ENCODE measurements at places on chromosomes 16 and 17. TPM values are rescaled to one million over a fixed set of nuclear protein-coding genes. Genes with fewer than 3 reads are reported as not detected.

DNA sequence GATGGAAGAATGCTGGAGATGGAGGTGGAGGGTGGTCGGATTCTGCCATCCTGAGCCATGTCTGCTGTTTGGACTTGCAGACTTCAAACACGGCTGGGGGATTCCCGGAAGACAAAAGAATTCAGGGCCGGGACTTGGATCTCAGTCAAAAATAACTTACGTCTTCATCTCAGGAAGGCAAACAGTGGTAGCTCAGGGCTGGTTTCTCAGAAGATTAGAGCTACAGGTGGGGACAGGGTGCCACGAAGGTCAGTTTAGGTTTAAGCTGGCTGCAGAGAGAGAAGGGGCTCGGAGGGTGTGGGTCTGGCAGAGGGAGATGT lies 4.3 kb upstream of the RHBDL3 start:
- peaks cover 34% of the 10 kb centered on the region for H3K27me3 ChIP-seq
- no peaks in the 10 kb centered on the region for H3K36me3 ChIP-seq
- H3K27ac ChIP-seq = no peak overlapping the region
- no peak overlapping the region for H3K4me3 ChIP-seq
- peaks cover 21% of the 10 kb centered on the region for H3K4me1 ChIP-seq

- peaks cover 4% of the 10 kb centered on the region for H3K4me1 ChIP-seq
- DNase-seq = no peak
- H3K36me3 ChIP-seq = no peaks in the 10 kb centered on the region
- H3K27ac ChIP-seq = peak overlapping the region; percentile 28
- no peaks in the 10 kb centered on the region for H3K27me3 ChIP-seq
- H3K4me3 ChIP-seq = no peak overlapping the region
Measured at GRCh38 chr16:13421726-13422125, 498.2 kb upstream of the ERCC4 start.

GRCh38 chr16:9465161-9465560 lies 373.7 kb downstream of the HAPSTR1 start:
- no peaks in the 10 kb centered on the region for H3K4me1 ChIP-seq
- H3K4me3 ChIP-seq = no peak overlapping the region
- no peak overlapping the region for H3K27ac ChIP-seq
- H3K27me3 ChIP-seq = peaks cover 2% of the 10 kb centered on the region

DNA sequence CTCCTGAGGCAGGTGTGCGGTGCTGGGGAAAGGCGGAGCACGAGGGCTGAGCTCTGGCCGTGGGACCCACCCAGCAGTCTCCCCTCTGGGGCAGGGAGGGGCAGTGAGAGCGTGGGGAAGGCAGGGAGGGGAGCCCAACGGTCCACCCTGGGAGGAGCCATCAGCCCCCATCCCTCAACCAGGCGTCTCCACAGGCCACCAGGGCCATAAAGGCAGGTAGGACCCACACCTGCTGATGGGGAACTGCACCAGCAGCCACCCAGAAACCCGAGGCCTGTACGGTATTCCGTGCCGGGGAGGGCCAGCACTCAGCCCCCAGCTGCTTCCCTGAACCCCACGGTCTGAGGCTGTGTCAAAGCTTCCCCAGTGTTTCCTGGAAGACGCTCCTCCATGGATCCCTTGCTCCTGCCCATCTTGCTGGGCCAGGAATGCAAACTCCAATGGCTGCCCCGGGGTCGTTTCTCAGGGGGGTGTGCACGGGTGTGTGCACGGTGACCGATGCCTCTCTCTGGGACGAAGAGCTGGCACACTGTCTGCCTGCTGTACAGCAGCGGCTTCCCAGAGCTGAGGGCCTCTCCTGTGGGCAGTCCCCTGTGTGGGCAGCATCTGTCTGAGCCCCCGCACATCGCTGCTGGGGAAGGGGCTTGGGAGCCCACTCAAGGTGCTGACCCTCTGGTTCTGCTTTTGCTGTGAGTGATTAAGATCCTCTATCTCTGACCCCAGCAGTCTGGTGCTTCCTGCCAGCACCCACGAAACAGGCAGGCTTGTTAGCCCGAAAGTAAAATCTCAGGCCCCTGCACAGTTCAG lies 17.2 kb upstream of the METRNL start:
- no peaks in the 10 kb centered on the region for H3K27me3 ChIP-seq
- no peaks in the 10 kb centered on the region for H3K4me1 ChIP-seq
- H3K4me3 ChIP-seq = no peak overlapping the region
- DNase-seq = no peak
- no peaks in the 10 kb centered on the region for H3K36me3 ChIP-seq

DNA sequence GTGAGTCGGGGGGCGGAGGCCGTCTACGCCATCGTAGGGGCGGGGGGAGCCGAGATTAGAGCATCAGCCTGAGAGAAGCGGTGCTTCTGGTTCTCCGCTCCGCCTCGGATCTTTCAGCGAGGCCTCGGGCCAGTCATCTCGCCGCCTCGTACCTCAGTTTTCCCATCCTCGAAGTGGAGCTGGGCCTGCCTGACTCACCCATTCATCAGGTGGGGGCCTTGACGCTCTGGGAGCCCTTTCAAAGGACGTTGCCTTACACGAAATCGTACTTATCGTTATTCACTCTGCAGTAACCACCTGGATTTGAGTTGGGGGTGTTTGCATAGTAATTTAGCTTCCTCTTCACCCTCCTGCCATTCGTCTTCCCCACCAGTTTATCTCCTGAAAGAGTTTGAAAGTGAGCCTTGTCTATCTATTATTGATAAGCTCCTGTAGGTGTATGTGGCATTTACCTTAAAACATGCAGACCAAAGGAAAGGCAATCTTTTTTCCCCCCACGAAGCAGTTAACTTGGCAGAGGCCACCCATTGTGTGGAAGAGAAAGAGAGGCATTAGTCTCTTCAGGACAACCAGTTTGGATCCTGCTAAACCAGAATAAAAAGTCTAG lies 674 bp downstream of the TAF15 start:
- H3K4me1 ChIP-seq = peaks cover 66% of the 10 kb centered on the region
- H3K4me3 ChIP-seq = peak overlapping the region; percentile 73
- DNase-seq = no peak
- peak overlapping the region; percentile 96 for H3K27ac ChIP-seq
- no peaks in the 10 kb centered on the region for H3K36me3 ChIP-seq

- peaks cover 25% of the 10 kb centered on the region for H3K27me3 ChIP-seq
- no peaks in the 10 kb centered on the region for H3K36me3 ChIP-seq
- H3K4me3 ChIP-seq = no peak overlapping the region
- no peak for DNase-seq
Measured at GRCh38 chr16:63967966-63968365, 1153.9 kb downstream of the CDH11 start.

The SEPHS2 gene
- total RNA-seq = 54.3 TPM

The TMEM106A gene
- total RNA-seq = 16.4 TPM

All from chondrocyte (in vitro differentiated cells).